AG08395 (cell line): ENCODE measurements at places on chromosomes 6 and 20.

GRCh38 chr6:71038711-71039344 is 82.0 kb upstream of the B3GAT2 start:
- DNase-seq = no peak

GRCh38 chr20:1848373-1848772 is 46.8 kb upstream of the SIRPA start:
- DNase-seq = no peak

GRCh38 chr6:5084360-5084780 is 771 bp upstream of the PPP1R3G start:
- DNase-seq = peak; percentile 33

GRCh38 chr6:51490101-51490500 is 597.3 kb downstream of the PKHD1 start:
- no peak for DNase-seq

GRCh38 chr20:18006684-18007083 is 37.9 kb downstream of the MGME1 start:
- DNase-seq = no peak

GRCh38 chr6:62976566-62976965 is 234.7 kb upstream of the FKBP1C start:
- DNase-seq = no peak

DNA sequence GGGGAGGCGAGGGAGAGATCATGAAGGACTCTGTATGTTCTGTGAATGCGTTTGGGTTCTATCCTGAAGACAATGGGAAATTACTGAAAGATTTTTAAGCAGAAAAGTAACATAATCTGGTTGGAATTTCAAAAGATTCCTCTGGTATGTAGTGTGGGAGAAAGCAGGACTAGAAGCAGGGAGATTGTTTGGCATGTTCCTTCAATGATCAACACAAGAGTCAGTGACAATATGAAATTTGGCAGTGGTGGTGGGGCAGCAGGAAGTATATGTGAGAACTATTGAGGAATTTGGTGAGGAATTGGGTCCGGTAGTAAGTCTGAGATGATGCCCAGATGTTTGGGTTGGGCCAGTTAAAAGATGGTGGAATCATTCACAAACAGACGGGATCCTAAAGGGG is 348.7 kb downstream of the CD83 start:
- DNase-seq = peak; percentile 83

- DNase-seq = no peak
Measured at GRCh38 chr20:41183391-41183790, 46.0 kb downstream of the PLCG1 start.

GRCh38 chr6:126475449-126475848 is 135.5 kb downstream of the CENPW start:
- no peak for DNase-seq

GRCh38 chr6:137161949-137162348 is 11.5 kb downstream of the IL22RA2 start:
- DNase-seq = no peak

GRCh38 chr6:77074037-77074713 is 389.1 kb downstream of the HTR1B start:
- DNase-seq = no peak

DNA sequence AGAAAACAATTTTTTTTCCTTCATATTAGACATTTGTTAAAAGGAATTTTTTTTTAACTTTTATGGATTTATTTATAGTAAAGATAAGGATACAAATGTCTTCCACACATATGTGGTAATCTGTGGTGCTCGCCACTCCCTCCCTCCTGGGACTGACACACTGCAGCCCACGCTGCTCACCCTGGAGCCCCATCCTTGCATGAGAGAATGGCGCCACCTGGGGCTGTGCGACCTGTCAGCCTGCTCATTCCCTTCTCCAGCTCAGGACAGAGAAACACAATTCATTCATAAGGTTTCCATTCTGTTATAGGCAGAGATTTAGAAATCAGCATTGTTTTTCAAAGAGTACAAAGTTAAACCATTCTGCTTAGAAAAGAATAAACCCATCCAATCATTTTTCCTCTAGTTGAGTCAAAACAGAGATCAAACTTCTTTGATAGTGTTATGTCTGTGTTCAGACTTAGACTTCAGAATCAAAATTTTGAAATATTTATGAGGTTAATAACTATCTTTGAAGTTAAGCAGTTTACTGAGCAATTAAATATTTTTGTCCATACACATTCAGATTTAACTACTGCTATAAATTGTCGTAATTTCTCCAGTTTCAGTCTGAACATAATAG is 42.8 kb upstream of the DYNLRB1 start:
- DNase-seq = peak; percentile 10

DNA sequence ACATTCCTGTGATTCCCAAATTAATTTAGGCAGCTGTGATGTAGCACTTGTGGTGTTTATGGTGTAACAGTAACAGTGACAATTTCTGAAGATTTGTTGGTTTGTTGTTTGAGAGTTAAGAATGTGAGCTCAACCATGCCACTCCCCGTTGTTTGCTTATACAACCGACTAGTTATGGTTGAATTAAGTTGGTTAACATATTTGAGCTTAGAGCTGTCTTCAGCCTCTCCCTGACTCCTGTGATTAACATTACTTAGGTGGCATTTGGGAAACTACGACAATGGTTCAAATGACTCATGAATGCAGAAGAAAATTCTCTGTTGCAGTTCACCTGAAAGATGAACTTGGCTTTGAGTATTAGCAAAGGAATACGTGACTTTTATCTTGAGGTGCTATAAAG is 35.9 kb upstream of the PRL start:
- DNase-seq = no peak

GRCh38 chr20:21573259-21573658 is 59.4 kb upstream of the NKX2-2 start:
- no peak for DNase-seq

DNA sequence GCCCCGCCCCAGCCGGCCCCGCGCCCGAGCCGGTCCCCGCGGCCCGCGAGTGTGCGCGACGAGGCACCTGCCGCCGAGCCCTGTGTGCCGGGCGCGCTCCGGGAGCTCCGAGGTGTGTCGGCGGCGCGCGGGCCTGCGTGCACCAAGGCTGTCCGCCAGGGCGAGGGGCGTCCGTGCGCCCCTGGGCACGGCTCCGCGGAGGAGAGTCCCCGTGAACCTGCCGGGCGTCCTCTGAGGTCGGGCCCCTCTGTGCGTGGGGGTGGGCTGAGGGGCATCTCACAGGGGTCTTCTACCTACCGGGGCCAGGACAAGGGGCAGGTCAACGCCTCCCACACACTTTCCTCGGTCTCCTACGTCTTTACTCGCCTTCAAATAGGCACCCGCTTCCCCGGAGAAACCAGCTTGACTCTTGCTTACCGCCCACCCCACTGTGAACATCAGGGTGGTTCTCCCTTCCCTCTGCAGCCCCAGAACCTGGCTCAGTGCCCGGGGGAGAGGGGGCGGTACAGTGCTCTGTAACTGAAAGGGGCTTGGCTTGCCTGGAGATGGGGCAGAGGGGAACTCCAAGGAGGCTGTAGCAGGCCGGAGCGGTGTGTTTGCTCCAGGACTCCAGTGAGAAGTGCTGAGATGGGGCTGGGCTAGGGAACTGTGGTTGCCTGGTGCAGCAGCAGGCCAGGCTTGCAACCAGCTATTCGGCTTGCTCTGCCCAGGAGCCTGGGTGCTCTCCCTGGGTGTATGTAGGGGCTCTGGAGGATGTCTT is at the start of gene SAMD10:
Gene SAMD10, minus strand, starts transcription at position 86 of the 760 bp plus-strand sequence. CDS start 175 bp downstream, outside the sequence.
- DNase-seq = no peak

DNA sequence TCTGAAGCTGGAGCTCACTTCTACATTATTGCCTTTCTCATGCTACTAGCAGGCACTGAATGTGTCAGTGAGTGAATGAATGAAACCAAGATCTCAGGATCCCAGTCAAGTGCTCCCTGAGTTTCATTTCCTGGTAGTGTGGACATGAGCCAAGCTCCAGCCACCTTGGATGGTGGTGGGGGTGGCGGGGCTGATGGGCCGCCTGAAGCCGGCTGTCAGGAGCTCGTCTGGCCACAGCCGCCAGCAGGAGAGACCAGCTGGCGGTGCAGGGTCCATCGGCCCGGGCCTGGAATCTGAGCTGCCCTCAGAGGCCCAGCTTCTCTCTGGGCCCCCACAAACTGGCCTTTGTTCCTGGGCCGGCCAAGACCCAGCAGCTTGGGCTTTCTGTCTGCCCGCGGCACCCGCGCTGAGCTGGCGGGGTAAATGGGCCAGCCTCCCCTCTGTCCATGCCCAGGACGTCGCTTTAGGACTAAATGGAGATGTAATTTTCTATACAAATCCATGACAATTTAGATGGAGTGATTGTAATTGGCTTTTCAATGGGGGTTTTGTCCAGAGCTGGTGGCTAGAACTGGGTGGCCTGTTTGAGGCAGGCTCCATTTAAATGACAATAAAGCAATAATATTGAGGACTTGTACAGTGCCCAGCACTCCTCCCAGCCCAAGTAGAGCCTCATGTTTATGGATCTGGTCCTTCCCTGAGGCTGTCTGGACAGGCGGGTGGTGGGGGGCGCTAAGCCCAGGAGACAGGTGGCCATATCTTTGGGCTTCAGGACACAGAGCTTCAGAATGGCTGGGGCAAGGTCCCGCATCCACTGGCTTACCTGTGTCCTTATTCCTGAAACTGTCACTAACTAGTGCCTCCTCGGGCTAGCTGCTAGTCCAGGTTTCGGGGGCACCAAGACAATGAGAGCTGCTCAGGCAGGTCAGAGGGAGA is 43.5 kb downstream of the NOL4L start:
- no peak for DNase-seq

GRCh38 chr20:1995531-1996310 is 1.9 kb upstream of the PDYN start:
- no peak for DNase-seq

DNA sequence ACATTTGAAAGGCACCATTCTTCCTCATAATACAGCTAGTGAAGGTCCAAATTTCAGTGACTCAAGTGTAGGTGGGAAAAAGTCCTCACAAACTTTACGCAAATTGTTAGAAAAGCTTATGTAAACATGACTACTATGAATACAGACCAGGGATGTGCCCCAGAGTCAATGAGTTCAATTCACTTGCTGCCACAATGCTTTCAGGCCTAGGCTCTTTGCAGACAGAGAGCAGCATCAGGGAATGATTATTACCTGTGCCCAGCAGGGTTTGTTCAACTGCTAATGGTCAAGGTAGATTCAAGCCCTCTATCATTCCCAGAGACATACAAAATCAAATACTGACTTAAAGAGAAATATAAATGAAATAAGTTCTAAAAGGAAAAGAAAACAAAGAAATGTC is 84.0 kb downstream of the LAMA2 start:
- DNase-seq = no peak

DNA sequence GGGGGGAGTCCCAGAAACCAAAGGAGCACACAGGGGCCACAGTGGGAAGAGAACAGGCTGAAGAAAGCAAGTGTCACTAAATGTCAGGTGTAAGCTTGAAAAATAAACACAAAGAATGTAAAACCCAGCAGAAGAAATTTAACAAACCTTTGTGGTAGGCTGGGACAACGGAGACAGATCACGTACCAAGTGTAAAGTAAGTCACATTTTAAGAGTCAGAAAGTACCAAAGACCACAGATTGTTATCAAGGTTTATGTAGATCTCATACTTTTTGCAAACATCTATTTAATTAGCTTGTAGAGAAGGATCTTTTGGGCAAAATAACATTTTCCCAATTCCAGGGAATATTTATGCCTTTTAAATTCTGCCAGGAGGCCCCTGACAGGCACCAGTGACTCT is 1.6 kb downstream of the CLIC5 start:
- DNase-seq = no peak

- DNase-seq = no peak
Measured at GRCh38 chr6:137224799-137225198, 5.6 kb upstream of the IFNGR1 start.

- DNase-seq = no peak
Measured at GRCh38 chr6:107539849-107540464, 50.0 kb downstream of the SOBP start.

- DNase-seq = peak; percentile 41
Measured at GRCh38 chr6:14883921-14884320, 361.9 kb upstream of the JARID2 start.
